ENCODE measurements at places on chromosomes 2 and 18.
A peak's percentile ranks its signal among the peaks of the same experiment; 100 is the strongest.

GRCh38 chr2:167480232-167480985 is 592.1 kb downstream of the XIRP2 start:
- DNase-seq: no peak

GRCh38 chr2:109498906-109499305 is 114.9 kb downstream of the SEPTIN10 start:
- no peak for DNase-seq

GRCh38 chr2:108853421-108853820 is 66.8 kb downstream of the CCDC138 start:
- DNase-seq: no peak

DNA sequence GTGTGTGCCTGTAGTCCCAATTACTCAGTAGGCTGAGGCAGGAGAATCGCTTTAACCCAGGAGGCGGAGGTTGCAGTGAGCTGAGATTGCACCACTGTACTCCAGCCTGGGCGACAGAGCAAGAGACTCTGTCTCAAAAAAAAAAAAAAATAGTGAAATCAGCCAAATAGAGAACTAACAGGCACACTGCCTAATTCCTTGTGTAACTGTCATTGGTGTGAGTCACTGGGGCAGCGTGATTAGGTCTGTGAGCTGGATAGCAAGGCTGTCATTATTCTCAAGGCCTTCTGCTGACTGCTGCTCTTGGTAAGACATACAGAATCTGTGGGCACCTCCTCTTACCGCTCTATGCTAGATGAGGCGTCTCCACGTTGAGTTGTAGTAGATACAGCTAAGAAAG is 270.3 kb downstream of the NEDD4L start:
- peak; percentile 80 for DNase-seq

- peak; percentile 79 for DNase-seq
Observed at GRCh38 chr18:2827061-2827460, 19.7 kb upstream of the EMILIN2 start.

GRCh38 chr18:35141567-35142274 is 99.1 kb upstream of the ZNF397 start:
- no peak for DNase-seq

DNA sequence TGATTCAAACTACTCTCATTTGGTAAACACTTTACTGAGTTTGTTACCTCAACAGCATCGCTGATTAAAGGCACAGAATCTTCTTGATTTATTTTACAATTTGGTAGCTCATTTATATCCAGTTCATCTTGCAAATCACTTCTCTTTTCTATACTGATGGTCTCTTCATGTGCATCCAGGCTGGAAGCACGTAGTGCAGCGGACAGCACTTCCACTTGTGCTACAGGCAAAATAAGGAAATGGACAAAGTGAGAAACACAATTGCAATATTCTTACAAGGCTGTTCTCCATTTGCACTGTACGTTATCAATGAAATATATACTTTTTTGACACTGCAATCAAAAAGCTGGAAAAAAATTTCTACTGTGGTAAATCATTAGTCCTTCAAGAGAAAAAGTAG is 51.0 kb downstream of the PPP4R1 start:
- no peak for DNase-seq

DNA sequence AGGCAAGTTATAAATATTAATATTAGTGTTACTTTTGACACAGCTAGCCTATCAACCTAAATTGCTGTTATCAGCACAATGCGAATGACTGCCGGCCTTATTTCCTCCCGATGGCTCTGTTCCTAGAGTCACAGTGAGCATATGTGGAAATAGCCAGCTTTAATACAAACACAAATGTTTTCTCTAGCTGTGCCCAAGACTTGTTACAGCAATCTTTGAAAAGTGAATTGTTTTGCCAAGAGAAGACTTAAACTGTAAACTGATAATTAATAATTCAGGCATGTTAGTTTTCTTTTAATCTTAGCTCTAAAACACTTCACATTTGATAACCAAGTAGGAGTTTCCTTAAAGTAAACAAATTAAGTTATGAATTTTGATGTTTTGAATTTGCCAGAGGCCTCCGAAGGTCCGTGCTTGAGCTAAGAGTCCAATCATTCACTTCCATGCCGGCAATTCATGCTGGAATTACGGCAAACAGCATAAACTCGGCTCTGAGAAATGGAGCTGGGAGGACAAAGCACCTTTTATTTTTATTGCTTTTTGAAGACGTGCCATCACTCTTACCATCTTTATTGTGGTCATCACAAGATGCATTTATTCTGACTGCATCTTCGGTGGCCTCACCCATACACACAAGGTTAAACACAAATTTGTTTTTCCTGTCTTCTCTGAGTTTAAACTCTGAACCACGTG is 184.5 kb upstream of the CWC22 start:
- no peak for DNase-seq

- no peak for DNase-seq
Observed at GRCh38 chr2:48272199-48272598, 257.8 kb upstream of the STON1 start.

DNA sequence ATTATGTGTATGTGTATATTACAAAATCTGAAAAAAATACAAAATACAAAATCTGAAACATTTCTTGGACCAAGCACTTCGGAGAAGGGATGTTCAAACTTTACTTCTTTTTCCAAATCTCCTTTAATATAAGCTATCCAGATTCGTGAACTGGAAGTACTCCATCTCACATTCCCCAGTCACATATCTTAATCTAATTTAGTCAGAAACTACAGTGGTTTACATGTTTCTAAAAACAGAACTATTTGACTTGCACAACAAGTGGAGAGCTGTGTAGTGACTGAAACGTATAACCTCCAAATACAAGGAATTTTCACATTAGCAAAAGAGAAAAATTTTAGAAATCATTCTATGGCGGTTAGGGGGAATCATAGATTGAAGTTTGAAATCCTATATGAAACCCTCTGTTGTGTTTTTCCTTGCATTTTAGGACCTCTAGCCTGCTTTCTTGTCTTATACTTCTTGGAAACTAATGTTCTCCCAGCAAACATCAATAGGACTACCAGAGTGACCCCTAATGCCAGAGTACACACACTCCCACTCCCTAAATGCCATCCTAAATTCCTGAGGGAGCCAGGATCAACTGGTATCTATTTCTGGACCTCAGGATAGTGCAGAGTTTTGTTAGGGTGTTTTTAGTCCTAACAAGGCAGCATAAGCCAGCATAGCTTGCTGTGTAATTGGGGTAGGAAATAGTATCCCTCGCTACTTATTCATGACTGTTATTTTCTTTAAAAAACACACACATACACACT is 30.2 kb upstream of the ROCK1 start:
- no peak for DNase-seq

GRCh38 chr2:199659207-199659606 is 191.8 kb downstream of the FTCDNL1 start:
- DNase-seq: no peak

GRCh38 chr18:4987452-4988405 is 209.3 kb downstream of the AKAIN1 start:
- no peak for DNase-seq

DNA sequence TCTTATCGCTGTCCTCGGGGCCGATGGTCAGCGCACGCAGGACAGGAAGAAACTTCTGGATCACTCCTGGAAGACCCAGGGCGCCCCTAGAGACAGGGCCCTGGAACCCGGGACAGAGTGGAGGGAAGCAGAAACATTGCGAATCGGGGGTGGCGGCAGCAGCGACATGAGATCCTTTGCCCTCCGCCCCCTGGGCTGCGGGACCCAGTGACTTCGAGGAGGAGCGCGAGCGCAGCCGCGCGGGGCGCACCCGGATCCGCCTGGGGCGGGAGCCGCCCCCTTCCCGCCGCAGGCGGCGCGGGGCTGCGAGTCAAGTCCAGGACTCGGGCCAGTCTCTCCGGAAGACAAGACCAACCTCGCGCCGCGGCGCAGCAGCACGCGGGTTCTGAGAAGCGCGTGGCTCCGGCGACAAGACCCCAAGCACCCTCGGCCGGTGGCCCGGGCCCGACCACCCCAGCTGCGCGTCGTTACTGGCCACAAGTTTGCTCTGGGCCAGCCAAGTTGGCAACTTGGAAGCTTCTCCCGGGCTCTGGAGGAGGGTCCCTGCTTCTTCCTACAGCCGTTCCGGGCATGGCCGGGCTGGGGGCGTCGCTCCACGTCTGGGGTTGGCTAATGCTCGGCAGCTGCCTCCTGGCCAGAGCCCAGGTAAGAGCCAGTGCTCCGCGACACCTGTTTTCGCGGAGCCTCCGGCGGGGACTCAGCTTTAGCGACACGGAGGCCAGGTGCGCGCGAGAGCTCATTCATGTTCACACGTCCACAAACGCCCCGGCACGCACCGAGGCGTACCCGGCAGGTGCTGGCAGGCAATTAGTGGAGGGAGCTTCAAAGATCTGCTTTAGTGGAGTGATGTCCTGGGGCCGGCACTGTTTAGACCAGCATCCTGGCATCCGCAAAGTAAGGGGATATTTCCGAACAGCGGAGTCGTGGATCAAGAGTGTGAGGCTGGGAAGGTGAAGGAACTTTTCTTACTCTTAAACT is at the start of gene PTH2R:
Gene PTH2R, plus strand, starts transcription at position 319 of the 978 bp plus-strand sequence. Its CDS starts 252 bp downstream, at position 571.
- DNase-seq: no peak

- no peak for DNase-seq
Observed at GRCh38 chr18:35611518-35611917, 30.0 kb downstream of the GALNT1 start.

Measured in retinal pigment epithelial cell (primary cell).